ENCODE measurements at places on chromosomes 7 and 10.

DNA sequence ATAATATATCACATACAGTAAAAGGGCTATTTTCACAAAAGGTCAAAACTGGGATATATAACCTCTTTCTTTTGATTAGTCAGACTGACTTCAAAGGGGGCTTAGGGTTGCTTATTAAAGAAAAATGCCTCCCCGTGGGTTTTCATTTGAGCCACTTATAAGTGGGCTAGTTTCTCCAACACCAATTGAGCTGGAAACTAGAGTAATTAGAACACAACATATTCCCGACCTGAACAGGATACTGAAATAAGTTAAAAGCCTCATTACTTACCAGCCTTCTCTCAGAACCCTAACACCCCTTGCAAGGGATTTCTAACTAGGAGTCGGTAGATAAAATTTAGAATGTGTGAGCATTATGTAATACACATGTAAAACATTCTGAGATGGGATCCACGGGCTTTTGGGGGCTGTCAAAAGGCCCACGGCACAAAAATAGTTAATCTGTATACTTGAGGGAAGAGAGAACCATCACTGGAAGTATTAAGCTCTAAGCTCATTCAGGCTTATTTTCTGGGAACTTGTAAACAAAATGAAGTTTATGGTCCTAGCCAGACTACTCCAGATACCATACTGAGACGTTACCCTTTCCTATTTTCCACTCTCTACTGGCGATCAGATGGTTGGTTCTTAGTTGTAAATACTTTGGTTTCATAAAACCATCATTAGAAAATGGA is 29.3 kb upstream of the KMT2E start:
- no peak for DNase-seq

DNA sequence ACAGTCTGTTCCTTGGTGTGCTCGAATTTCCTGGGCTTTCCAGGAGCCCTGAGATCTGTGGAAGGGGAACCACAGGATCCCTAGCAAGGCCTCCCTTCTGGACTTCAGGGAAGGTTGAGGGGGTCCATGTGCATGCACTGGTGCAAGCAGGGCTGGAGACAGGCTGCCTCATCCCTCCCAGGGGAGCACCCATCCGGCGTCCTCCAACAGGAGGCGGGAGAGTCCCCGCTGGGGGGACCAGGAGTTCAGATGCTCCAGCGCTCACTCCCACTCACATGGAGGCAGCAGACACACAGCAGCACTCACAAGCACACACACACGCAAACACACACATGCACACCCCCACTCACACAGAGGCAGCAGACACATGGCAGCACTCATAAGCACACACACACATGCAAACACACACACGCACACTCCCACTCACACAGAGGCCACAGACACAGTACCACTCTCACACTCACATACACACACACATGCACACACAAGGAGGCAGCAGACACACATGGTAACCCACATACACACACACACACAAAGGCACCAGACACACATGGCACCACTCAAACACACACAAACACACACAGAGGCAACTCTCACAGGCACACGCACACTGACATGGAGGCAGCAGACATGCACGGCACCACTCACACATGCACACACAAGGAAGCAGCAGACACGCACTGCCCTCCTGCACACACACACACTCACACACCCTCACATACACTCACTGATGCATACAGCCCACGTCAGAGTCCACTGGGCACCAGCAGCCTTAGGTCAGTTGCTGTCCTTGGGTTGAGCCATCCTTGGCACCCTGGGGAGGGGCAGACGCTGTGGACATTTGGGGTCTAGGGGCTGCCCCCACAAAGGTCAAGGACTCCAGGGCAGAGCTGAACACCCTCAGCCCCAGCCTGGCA is 247.0 kb upstream of the PPP2R2D start:
- no peak for DNase-seq

GRCh38 chr10:32171204-32171603 is 115.0 kb upstream of the KIF5B start:
- no peak for DNase-seq

DNA sequence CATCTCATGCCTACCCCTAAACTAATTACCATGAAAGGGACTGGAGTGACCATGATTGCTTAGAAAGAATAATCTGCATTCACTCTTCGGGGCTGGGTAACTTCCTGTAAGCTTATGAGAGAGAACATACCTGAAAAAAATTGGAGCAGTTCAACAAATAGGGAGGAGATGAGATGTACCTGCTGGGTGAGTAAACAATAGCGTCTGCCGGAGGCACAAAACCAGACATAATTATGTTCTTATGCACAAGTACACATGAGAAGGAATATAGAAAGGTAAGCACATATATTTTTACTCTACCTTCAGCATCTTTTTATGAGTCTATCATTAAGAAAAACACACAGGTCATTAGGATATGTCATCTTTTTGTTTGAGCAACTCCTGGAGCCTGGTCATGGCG is 224.6 kb upstream of the FERD3L start:
- no peak for DNase-seq

GRCh38 chr10:131689016-131689415 is 211.8 kb upstream of the PPP2R2D start:
- no peak for DNase-seq

DNA sequence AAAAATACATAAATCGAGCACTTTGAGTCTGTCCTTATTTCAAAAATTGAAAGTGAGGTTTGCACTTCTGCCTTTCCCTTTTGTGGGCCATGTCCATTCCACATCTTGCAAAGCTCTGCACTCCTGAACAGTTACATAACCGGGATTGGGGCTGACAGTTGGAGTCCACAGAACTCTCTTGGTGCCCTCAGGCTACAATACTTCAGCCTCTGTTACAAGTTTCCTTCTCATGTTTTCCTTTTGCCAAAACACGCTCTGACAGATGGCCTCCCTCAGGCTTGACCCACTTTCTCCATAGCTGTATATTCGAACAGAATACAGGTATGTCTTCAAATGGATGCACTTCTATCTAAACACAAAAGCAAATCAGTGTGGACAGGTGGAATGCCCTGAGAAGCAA is 335.9 kb downstream of the WDR37 start:
- no peak for DNase-seq

DNA sequence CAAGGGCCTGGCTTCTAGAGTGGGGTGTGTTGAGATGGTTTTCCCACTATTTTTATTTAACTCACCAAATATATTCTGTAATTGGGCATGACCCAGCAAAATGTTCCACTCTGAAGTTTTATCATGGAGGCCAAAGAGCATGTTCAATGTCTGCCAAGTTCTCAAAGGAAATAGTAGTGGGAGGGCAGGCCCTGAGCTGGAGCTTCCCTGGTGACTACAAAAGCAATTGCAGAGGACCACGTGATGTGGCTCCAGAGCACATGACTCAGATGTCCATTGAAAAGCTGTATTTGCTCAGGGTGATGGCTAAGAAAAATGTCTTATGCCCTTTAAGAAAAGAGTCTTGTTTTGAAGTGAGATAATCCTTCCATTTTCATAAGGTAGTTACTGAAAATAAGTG is 1024.8 kb downstream of the LRMDA start:
- no peak for DNase-seq

- peak; percentile 54 for DNase-seq
Measured at GRCh38 chr10:95906677-95907455, 909 bp upstream of the CC2D2B start.

GRCh38 chr10:99648717-99649116 is 10.6 kb upstream of the ENTPD7 start:
- no peak for DNase-seq

- DNase-seq = no peak
Measured at GRCh38 chr7:81211204-81211933, 292.5 kb upstream of the SEMA3C start.

- DNase-seq = no peak
Measured at GRCh38 chr10:110618230-110618610, 25.9 kb upstream of the RBM20 start.

DNA sequence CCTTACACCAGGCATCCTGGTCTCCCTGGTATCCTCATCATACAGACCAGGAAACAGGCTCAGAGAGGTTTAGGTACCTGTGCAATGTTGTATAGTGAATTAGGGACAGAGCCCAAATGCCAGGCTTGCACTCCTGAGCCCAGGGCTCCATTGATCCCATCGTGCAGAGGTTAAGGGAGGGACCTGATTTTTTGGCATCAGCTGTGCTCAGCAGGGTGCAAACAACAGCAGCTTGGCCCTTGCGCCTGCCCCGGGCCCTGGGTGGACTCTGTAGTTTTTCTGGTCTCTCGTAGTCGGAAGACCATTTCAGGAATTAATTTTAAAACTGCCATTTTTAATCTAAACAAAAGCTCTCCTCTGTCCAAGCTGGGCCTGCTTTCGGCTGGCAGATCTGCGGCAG is 79.2 kb downstream of the COL26A1 start:
- DNase-seq = no peak

- DNase-seq = no peak
Measured at GRCh38 chr10:63168821-63169462, 35.8 kb downstream of the NRBF2 start.

DNA sequence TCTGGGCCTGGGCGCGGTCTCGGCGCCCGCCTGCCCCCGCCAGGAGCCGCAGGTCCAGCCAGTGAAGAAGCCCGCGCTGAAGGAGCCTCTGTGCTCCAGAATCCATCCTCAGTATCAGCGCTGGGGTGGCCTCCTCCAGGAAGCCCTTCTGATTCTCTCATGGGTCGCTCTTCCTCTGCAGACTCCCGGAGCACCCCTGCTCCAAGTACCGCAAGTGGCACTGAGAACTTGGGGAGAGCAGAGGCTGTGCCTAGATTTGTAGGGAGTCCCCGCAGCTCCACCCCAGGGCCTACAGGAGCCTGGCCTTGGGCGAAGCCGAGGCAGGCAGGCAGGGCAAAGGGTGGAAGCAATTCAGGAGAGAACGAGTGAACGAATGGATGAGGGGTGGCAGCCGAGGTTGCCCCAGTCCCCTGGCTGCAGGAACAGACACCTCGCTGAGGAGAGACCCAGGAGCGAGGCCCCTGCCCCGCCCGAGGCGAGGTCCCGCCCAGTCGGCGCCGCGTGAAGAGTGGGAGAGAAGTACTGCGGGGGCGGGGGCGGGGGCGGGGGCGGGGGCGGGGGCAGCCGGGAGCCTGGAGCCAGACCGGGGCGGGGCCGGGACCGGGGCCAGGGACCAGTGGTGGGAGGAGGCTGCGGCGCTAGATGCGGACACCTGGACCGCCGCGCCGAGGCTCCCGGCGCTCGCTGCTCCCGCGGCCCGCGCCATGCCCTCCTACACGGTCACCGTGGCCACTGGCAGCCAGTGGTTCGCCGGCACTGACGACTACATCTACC is at the start of gene ALOX5:
TSS of gene ALOX5 (plus strand) at position 641 of the 774 bp plus-strand sequence. CDS start at position 705, 64 bp downstream.
- DNase-seq = peak; percentile 56

DNA sequence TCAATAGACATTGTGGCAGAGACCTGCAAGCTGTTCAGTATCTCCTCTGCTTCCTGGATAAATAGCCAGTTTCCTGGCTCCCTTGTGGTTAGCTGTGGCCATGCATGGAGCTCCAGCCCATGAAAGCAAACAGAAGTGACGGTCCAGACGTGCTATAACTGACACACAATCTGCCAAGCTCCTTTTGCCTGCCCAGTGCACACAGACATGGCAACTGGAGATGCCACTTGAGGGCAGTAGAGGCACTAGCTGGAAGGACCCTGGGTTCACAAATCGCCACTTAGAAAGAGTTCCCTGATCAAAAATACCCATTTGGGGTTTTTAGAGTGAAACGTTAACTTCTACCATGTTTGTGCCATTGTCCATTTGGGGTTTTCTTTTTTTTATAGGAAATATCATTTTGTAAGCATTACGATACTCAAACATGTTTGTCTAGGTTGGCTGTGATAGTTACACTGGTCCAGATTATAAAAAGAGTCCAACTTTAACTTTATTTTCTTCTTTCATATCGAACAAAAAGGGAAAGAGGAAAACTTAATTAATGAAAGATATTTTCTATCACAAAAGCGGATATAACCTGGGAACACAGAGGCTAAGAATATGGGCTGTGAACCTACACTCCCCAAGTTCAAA is 31.3 kb downstream of the KIN start:
- no peak for DNase-seq

GRCh38 chr7:6158424-6159096 is 113.9 kb downstream of the CYTH3 start:
- no peak for DNase-seq

- DNase-seq = no peak
Measured at GRCh38 chr10:10589540-10590303, 427.9 kb upstream of the CELF2 start.

- DNase-seq = no peak
Measured at GRCh38 chr10:75887992-75888680, 456.7 kb downstream of the LRMDA start.

DNA sequence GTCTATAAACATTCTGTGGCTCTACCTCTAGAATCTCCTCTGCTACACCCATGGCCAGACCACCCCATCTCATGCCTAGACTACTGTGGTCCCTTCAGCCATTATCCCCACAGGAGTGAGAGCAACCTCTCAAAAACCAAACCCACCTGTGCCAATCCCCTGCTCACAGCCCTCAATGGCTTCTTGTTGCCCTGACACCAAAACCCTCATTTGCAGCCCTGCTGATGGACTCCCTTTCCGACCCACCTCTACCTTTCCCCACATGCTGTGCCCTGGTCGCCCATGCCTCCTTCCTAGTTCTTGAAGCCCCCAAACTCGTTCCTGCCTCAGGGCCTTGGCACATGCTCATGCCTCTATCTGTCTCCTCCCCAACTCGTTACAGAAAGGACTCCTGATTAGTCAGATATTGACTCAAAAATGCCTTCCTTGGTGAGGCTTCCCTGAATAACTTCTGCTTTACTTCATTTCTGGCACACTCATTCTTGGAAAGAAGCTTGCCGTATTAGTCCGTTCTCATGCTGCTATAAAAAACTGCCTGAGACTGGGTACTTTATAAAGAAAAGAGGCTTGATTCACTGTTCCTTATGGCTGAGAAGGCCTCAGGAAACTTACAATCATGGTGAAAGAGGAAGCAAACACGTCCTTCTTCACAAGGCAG is 104.2 kb downstream of the TEX36 start:
- no peak for DNase-seq

DNA sequence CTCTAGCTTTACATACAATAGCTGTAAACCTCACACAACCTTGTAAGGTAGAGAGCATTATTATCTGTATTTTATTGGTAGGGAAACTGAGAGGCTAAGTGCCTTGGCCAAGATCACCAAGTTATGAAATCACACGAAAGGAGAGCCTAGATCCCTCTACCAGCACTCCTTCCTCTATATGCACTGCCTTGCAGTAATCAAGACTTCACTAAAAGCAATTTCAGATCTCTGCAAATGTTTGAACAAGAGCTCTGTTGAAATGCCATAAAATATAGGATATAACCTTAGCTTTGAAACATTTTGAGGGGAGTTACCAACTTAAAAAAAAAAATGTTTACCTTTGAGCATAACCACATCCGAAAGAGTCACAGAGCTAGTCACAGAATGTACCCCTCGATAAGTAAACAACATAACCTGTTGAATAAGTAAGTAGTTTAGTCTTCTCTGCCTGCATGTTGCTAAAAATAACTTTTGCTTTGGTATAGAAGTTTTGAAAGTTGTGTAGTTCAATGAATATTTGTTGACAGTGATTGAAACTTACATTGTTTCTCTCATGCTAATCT is 709.4 kb downstream of the AUTS2 start:
- no peak for DNase-seq

All from CD4-positive, alpha-beta T cell (primary cell).